ENCODE measurements at places on chromosomes 12 and 14.

DNA sequence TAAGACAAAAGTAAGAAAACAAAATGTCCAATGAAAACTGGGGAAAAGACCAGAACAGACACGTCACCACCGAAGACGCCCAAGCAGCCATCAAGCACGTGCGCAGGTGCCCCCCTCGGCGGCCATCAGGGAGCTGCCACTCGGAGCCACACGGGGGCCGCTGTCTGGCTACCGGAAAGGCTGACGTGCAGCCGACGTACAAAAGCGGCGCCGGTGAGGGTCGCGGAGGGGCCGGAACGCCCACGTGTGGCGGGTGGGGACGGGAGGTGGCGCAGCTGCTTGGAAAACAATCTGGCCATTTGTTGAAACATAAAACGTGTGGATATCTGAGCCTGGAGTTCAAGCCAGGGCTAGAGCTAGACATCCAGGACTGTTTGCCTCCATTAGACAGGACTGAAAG is 60.7 kb downstream of the GALNT9 start:
- no peak for DNase-seq

- DNase-seq = no peak
Observed at GRCh38 chr12:112188130-112188830, 62.9 kb downstream of the TRAFD1 start.

DNA sequence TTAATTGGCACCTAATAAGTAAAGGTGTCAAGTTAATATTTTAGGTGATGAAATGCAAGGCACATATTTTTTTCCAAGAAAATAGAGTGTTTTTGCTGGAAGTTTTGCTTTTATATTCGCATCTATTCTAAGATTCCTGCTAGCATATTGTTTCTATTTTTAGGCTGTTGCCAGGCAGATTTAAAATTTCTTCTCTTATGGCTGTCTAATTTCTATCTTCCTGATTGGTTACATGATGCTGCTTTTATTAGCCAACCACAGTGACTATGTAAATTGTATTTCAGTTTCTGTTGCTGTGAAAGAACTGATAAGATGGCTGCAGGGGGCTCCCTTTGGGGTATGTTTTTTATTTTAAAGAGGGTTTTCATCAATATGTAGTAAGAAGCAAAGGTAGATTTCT is 42.7 kb downstream of the ATF7IP start:
- DNase-seq = no peak

DNA sequence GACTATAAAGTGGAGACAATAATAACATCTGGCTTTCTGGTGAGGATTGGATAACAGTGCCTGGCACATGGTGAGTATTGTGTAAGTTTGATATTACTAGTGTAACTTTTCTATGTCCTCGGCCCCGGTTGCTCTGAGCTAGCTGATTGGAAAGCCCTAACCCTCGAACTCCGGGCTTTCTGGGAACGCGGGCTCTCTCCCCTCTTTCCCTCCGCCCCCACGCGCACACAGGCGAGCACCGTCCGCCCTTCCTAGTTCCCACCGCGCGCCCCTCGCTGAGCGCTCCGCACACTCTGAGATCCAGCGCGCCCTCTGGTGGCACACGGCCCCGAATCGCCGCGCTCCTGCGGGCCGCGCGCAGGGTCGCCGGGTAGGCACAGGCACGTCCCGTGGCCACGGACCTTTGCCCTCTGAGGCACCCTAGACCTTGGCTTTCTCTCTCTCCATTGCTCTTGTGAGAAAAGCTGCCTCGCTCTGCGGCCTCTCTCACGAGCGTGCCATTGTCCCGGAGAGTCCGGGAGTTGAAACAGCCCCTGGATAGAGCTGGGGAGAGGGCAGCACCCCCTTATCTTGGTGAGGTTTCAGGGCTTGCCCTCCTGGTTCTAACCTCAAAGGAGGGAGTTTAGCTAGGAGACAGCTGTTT is 23.2 kb upstream of the ESRRB start:
- DNase-seq = no peak

- DNase-seq = no peak
Observed at GRCh38 chr14:74950795-74951442, 4.5 kb downstream of the PGF start.

GRCh38 chr14:46661728-46662127 is 10.1 kb upstream of the RPL10L start:
- no peak for DNase-seq

GRCh38 chr12:63821781-63822251 is 22.7 kb upstream of the SRGAP1 start:
- no peak for DNase-seq

DNA sequence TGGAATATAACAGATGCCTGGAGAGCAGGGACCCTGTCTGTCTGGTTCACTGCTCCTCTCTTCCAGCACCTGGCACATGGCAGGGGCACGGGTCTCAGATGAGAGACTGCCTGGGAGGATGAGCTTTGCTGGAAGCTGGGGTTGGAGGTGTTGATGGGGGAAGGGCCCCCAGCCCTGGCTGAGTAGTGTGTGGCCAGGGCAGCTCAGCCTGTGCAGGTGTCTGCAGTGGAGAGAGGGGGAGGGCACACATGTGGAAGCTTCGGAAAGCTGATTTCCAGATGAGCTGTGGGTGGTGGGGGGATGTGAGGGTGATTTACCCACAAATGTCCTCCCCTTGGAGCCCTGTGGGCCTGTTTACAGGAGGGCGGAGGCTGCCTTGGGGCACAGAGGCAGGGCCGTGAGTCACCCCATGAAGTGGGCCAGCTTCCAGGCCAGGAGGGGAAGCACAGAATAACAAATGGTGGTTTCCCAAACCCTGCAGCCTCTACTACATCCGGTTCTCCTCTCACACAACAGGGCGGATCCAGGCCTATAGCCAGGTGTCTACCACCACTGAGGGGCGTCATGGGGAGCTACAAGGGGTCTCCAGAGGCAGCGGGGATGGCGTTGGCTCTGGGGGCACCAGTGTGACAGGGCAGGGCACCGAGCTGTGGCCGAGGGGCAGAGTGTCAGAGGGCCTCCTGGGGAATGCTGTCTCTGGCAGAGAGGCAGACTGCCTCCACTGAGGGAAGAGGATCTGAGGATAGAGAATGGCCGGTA is 11.0 kb downstream of the KRT7 start:
- peak; percentile 66 for DNase-seq

DNA sequence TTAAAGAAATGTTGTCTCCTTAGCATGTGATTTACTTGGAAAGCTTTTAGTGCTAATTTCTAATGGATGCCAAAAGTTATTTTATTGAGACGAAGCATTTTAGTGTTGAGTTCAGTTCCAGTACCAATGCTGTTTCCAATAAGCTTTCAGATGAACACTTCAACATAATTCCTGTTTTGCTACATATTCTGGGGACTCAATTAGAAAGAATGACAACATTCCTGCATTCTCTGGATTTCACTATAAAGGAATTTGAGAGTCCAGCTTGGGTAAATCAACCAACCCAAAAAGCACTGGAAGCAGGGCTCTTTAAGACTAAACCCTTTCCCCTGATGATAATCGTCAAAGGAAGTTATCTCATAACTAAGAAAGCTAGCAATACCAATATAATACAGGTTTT is 353.0 kb upstream of the TMTC1 start:
- no peak for DNase-seq

DNA sequence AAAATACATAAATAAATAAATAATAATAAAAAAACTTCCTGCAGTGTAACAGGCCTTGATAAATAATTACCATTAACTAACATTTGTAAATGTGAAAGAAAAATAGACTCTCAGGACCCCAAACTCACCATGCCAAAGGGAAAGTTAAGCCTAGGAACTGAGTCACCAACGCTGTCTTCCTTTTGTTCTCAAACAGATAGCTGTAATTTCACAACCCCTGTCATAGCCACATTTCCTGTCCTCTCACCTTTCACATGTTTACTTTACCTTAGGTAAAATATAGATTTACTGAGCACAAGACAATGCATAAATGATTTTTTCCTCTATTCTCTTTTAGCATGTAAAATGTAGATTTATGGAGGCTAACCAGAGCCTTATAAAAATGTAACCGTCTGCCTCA is 35.9 kb upstream of the CHST11 start:
- DNase-seq = no peak

DNA sequence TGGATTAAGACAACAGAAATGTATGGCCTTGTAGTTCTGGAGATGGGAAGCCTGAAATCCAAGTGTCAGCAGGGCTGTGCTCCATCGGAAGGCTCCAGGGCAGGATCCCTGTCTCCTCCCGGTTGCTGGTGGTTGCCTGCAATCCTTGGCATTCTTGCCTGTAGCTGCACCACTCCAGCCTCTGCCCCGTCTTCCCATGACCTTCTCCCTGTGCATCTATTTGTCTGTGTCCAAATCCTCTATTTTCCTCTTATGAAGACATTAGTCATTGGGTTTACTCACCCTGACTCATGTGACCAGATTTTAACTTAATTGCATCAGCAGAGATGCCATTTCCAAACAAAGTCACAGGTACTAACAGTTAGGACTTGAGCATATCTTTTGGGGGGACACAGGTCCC is 15.1 kb downstream of the TUNAR start:
- no peak for DNase-seq

DNA sequence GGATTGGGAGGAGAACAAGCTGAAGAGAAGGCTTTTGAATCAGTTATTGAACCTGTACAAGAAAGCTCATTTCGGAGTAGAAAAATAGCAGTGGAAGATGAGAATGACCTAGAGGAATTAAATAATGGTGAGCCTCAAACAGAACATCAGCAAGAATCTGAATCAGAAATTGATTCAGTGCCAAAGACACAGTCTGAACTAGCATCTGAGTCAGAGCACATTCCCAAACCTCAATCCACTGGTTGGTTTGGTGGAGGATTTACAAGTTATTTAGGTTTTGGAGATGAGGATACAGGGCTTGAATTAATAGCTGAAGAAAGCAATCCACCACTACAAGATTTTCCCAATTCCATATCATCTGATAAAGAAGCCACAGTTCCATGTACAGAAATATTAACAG is 13.5 kb downstream of the MIA2 start:
- DNase-seq = no peak

- DNase-seq = no peak
Observed at GRCh38 chr12:30010071-30011052, 226.6 kb upstream of the TMTC1 start.

DNA sequence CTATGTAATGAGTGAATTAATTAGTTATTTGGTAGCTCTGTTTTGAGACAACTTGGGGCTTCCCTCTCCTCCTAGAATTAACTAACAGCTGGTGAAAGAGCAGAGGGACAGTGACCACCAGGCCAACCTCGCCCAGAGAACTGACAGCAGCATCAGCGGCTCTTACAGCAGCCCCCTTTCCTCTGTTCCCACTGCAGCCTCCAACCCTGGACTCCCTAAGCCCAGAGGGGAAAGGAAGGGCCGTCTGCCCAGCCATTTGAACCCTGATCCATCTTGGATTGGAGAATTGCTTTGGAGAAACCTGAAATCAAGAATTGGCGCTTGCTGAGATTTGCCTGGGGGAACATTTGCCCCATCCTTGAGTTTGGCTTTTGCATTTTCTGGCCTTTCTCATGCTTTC is 45.5 kb downstream of the B4GALNT3 start:
- DNase-seq = no peak

DNA sequence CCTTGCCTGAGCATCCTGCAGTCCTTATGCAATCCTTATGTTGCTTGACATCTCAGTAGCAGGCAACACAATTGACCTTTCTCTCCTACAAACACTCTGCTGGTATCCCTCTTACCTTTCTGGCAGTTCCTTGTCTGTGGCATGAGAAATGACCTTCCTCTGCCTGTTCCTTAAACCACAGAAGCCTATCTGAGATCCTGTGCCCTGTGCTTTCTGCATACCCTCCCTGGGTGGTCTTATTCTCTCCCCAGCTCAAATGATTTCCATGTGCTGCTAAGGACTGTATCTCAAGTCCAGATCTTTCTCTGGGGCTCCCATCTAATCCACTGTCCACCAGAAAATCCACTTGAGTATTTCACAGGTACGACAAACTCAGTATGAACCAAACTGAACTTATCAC is 2.0 kb upstream of the ARHGAP9 start:
- no peak for DNase-seq

DNA sequence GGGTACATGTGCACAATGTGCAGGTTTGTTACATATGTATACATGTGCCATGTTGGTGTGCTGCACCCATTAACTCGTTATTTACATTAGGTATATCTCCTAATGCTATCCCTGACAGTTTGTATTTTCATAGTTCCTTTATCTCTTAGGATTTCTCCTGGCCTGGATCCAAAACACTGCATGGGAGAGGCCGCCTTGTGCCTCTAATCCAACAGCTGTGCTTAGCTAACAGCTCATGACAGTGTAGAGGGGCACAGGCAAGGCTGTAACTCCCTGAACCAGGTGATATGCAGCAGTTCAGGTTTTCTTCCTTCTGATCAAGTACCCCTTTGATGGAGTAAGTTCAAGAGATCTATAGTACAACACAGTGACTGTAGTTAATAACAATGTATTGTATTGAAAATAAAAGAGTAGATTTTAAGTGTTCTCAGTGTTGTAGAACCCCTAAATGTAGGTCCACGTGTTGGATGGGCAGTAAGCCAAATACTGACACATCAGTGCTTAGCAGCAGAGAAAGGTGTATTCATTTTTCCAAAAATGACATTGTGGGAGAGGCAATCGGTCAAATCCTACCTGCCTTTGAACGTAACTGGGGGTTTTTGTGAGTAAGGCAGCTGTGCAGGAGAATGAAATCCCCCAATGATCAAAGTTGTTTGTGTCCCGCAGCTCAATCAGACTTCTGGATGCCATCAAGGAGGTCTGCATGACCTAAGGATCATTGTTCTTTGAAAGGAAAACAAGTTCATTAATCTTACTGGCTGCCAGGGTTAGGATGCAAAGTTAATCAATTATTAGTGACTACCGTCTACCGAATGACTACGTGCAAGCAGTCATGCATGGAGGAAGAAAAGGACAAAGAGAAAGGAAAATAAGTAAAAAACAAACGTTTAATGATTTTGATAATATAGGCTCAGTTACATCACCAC is 89.3 kb upstream of the FGD4 start:
- no peak for DNase-seq

GRCh38 chr14:61469781-61470180 is 148.4 kb downstream of the PRKCH start:
- no peak for DNase-seq

DNA sequence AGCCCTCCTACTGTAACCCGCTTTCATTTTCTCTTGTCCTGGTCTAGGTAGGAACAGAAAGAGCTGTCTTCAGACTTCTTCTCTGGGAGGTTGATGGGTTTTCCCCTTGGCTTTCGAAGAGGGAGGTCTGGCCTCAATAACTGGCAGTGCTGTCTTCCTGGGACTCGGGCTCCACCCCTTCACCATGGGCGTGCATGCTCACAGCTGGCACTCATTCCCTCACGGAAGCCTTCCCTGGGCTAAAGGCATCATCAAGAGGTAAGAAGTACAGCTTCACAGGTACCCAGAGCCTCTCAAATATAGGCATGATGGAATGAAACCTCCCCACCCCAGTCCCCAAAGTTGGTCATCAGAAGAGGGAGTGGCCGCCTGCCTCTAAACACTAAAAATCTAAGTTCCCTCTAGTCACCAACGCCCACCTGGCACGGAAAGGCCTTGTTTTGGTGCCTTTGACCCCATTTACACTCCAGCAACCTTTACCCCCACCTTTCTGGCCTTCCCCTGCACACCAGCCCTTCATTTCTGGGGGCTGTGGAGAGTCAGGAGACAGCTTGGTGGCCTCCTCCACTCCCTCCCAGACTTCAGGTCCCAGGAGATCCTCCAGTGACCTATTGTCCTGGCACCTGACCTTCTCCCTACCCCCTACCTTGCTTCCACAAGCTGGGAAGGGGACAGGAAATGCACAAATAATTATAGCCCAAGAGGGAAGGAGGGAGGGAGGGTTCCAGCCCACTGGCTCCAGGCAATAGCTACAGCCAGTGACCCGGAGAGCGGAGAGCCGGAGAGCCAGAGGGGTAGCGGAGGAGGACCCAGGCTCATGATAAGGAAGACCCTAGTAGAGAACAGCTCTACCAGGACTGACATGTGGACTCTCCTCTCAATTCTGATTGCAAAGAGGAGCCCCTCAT is 2.8 kb downstream of the RAPGEF3 start:
- DNase-seq = no peak

GRCh38 chr12:42104784-42105183 is 39.9 kb downstream of the GXYLT1 start:
- no peak for DNase-seq
